ENCODE measurements at places on chromosomes 1 and 21. TPM values are rescaled to one million over a fixed set of nuclear protein-coding genes. Genes with fewer than 3 reads are reported as not detected.

SWT1 gene
- 7.1 TPM for total RNA-seq

FMO1 gene
- not detected for total RNA-seq

AQP10 gene
- not detected for total RNA-seq

CFAP107 gene
- total RNA-seq, result not detected

STUM gene
- total RNA-seq, result 0.34 TPM

DNASE2B gene
- total RNA-seq, result not detected

LHX8 gene
- not detected for total RNA-seq

SLC26A9 gene
- not detected for total RNA-seq

TAF1A gene
- 5.3 TPM for total RNA-seq

USH2A gene
- not detected for total RNA-seq

OR2T34 gene
- not detected for total RNA-seq

HPCAL4 gene
- not detected for total RNA-seq

CDCA8 gene
- 3.7 TPM for total RNA-seq

WDR64 gene
- 0.17 TPM for total RNA-seq

C1QC gene
- total RNA-seq, result not detected

TEX38 gene
- not detected for total RNA-seq

TRNP1 gene
- total RNA-seq, result 4.8 TPM

TFF2 gene
- total RNA-seq, result not detected

NHLH1 gene
- under 0.01 TPM for total RNA-seq

CHI3L2 gene
- under 0.01 TPM for total RNA-seq

ASCL5 gene
- total RNA-seq, result not detected

NRIP1 gene
- 51.1 TPM for total RNA-seq

DMRTA2 gene
- not detected for total RNA-seq

GSTM5 gene
- not detected for total RNA-seq

ST6GALNAC3 gene
- 44.9 TPM for total RNA-seq

PTGFRN gene
- 76.4 TPM for total RNA-seq

SH2D5 gene
- under 0.01 TPM for total RNA-seq

LCE6A gene
- total RNA-seq, result not detected

NTMT2 gene
- total RNA-seq, result not detected

MAN1C1 gene
- 3.1 TPM for total RNA-seq

SMCP gene
- not detected for total RNA-seq

RGS5 gene
- total RNA-seq, result 1.6 TPM

NLRP3 gene
- total RNA-seq, result not detected

LEPR gene
- total RNA-seq, result 109 TPM

RHOU gene
- total RNA-seq, result 17.5 TPM

Data from dermis blood vessel endothelial cell (primary cell).